ENCODE measurements at places on chromosomes 1 and 21. TPM values are rescaled to one million over a fixed set of nuclear protein-coding genes. Genes with fewer than 3 reads are reported as not detected.

PRAMEF26 gene
- not detected for total RNA-seq

SH2D2A gene
- total RNA-seq, result 8.2 TPM

STUM gene
- 16.9 TPM for total RNA-seq

VHLL gene
- not detected for total RNA-seq

- DNase-seq, result no peak
- peak overlapping the region; percentile 93 for H3K27ac ChIP-seq
These were observed 796 bp upstream of the RBM8A start for GRCh38 chr1:145927916-145928643.

DNA sequence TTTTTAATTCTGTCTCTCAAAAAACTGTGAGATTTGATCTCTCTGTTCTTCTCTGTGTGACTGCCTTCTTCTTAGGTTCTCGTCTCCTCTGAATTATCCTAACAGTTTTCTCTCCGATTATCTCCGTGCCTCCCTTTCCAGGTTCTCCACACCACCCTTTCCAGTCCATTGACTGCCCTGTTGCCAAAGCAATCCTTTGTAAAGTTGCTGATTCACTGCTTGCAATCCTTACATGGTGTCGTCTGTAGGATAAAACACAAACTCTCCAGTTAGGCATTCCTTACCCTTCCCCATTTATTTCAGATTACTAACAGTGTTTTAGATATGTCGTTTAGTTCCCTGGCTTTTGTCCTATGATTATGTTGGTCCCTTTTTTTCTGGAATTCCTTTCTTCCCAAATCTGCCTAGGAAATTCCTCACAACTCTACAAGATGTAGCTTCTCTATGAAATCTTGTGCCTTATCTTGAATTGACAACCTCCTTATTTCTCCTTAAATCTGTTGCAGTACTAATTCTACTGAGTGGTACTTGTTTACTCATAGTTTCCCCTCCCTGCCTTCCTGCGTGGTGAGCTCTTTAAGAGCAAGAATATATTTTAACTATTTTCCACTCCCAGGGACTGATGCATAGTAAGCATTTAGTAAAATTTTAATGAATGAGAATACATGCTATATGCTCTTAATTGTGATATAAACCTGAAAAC is 22.3 kb downstream of the RCOR3 start:
- peaks cover 23% of the 10 kb centered on the region for H3K36me3 ChIP-seq
- H3K4me1 ChIP-seq, result no peaks in the 10 kb centered on the region
- no peak for DNase-seq

DNA sequence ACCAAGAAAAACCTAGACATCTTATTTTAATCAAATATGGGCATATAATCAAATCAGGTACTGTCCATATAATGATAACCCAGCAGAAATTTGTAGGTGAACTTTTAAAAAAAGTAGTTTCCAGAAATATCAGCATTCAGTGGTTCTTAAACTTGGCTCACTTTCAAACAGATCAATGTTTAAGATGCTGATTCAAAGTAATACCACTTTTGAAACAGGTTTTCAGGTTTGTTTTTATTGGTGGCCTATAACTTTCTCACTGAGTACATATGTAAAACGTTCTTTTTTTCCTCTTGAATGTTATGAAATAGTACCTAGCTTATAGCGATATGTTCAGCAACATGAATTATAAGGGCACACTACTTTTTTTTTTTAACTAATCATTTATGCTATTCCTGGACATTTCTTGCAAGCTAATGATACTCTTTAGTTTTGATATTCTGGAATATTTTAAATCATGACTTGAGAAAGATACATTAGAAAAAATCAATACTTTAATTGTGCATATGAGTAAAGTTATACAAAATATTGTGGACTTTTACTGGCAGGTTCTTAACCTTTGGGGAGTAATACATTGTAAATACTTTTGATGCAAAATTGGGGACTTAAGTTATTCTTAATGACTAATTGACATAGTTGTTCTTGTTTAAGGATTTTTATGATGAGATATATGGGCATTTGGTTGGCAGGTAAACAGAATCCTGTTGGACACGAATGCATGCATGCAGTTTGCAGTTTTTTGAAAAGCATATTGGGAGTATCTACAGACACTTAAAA is 3.0 kb downstream of the NFIA start:
- peak overlapping the region; percentile 97 for H3K27ac ChIP-seq
- DNase-seq, result no peak
- H3K36me3 ChIP-seq, result peaks cover 4% of the 10 kb centered on the region
- H3K27me3 ChIP-seq, result no peaks in the 10 kb centered on the region

GRCh38 chr1:92619466-92620189 is 132.9 kb upstream of the GFI1 start:
- H3K4me1 ChIP-seq, result no peaks in the 10 kb centered on the region
- DNase-seq, result no peak
- H3K27ac ChIP-seq, result no peak overlapping the region
- no peaks in the 10 kb centered on the region for H3K27me3 ChIP-seq
- H3K36me3 ChIP-seq, result peaks cover 6% of the 10 kb centered on the region

DNA sequence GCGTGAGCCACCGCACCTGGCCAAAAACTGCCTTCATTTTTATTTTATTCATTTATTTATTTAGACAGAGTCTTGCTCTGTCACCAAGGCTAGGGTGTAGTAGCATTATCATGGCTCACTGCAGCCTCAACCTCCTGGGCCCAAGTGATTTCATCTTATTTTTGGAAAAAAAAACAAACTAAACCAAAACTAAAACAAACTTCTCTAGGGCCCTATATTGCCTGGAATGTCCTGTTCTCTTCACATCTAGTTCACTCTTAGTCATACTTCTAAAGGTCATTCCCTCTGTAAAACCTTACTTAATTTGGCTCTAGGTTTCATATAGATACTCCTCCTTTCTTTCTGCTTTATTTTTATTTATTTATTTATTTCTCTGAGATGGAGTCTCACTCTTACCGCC is 15.6 kb downstream of the RPS27 start:
- no peaks in the 10 kb centered on the region for H3K4me1 ChIP-seq
- H3K4me3 ChIP-seq, result no peak overlapping the region

- no peaks in the 10 kb centered on the region for H3K36me3 ChIP-seq
- DNase-seq, result no peak
- no peak within 1 kb of the TSS for H3K27ac ChIP-seq
- peaks cover 22% of the 10 kb centered on the region for H3K4me1 ChIP-seq
- H3K27me3 ChIP-seq, result peaks cover 19% of the 10 kb centered on the region
These were observed at the start of gene TACSTD2 for GRCh38 chr1:58576727-58577653. Gene TACSTD2, minus strand, starts transcription at chr1:58577252. Its CDS starts 96 bp downstream, at chr1:58577156.

GRCh38 chr21:28283641-28284490 is 708.8 kb downstream of the LTN1 start:
- H3K4me1 ChIP-seq, result no peaks in the 10 kb centered on the region
- no peaks in the 10 kb centered on the region for H3K36me3 ChIP-seq
- no peak for DNase-seq
- H3K4me3 ChIP-seq, result no peak overlapping the region
- no peaks in the 10 kb centered on the region for H3K27me3 ChIP-seq

DNA sequence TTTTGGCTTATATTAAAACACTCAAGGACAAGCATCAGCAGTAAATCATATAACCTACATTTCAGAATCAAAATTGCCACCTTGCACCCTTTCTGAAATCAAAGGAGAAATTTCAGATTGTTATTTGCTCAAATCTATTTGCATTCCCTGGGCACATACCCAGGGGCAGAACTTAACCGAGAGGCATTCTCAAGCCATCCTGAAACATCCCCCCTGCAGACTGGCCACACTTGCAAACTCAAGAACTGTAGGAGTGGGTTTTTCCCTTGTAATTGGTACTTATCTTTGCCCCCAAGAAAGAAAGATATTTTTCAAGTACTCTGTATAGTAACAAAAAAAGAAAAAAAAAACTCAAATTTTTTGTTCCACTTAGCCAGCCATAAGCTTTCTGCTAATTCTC is 213.6 kb upstream of the ESRRG start:
- DNase-seq, result no peak
- no peaks in the 10 kb centered on the region for H3K36me3 ChIP-seq
- no peak overlapping the region for H3K27ac ChIP-seq
- no peaks in the 10 kb centered on the region for H3K4me1 ChIP-seq
- no peak overlapping the region for H3K4me3 ChIP-seq

- no peak overlapping the region for H3K4me3 ChIP-seq
- H3K4me1 ChIP-seq, result no peaks in the 10 kb centered on the region
- no peak for DNase-seq
- H3K36me3 ChIP-seq, result peaks cover 61% of the 10 kb centered on the region
These were observed 41.1 kb upstream of the PWP2 start for GRCh38 chr21:44066116-44066515.

DNA sequence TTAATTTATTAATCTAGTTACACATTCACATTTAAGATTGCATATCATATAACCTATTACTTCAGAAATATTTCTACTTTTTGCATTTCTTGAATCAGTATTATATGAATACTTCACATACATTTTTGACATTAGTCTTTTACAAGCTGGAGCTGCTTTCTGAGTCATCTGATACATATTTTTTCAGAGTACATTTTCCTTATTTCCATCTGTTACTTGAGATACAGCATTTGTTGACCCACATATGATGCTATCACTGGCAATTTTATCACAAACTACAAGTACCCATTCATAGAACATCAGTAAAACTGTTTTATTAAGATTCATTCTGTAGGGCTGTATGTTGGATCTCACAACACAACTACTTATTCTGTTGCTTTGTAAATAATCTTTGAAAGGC is 367.2 kb upstream of the ST6GALNAC5 start:
- no peaks in the 10 kb centered on the region for H3K27me3 ChIP-seq
- no peaks in the 10 kb centered on the region for H3K36me3 ChIP-seq
- H3K27ac ChIP-seq, result no peak overlapping the region
- H3K4me1 ChIP-seq, result no peaks in the 10 kb centered on the region

- H3K36me3 ChIP-seq, result no peaks in the 10 kb centered on the region
- H3K4me3 ChIP-seq, result no peak overlapping the region
- no peak overlapping the region for H3K27ac ChIP-seq
- DNase-seq, result no peak
These were observed 32.4 kb upstream of the PIGC start for GRCh38 chr1:172476218-172476811.

- no peaks in the 10 kb centered on the region for H3K36me3 ChIP-seq
- peak within 1 kb of the TSS; percentile 79 for H3K4me3 ChIP-seq
- H3K4me1 ChIP-seq, result no peaks in the 10 kb centered on the region
- peak; percentile 61 for DNase-seq
These were observed at the start of gene SLC37A1 for GRCh38 chr21:42513151-42513984. Gene SLC37A1, plus strand, starts transcription at chr21:42513852. Its CDS starts 4,603 bp downstream, at chr21:42518455.
